ENCODE measurements at places on chromosomes 4 and X.
A peak's percentile ranks its signal among the peaks of the same experiment; 100 is the strongest.

DNA sequence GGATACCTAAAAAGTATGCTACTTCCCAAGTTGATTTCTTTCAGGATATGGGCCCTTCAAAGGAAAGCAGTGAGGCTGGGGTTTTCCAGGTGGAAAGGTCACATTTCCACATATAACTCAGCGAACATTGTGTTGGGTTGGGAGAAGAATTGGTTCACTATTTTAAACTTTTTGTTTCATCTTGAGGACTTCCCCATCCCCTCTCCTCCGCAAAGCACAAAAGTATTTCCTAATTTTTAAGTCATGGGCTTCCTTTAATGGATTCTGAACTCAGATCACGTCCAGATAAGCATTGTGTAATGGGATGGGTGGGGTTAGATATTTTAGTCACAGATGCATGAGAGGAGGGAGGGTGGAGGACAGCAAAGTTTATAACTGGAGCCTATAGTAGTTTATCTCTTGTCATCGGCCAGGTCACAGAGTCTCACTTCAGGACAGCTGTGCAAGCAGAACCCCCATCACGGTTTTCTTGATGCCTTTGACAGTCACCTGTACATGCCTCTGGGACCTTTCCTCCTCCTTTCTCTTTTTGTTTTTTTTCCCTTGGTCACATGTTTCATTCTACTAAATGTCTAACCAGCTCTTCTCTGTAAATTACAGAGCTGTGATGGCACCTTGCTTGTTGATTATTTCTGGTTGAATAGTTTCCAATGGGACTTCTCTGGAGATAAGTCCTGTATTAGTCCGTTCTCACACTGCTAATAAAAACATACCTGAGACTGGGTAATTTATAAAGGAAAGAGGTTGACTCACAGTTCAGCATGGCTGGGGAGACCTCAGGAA, 115.4 kb downstream of the PTTG2 start:
- DNase-seq: peak; percentile 67

GRCh38 chr4:159927781-159928180, 824.9 kb downstream of the RAPGEF2 start:
- no peak for DNase-seq

GRCh38 chrX:148540671-148541583, 40.5 kb downstream of the AFF2 start:
- DNase-seq: no peak

DNA sequence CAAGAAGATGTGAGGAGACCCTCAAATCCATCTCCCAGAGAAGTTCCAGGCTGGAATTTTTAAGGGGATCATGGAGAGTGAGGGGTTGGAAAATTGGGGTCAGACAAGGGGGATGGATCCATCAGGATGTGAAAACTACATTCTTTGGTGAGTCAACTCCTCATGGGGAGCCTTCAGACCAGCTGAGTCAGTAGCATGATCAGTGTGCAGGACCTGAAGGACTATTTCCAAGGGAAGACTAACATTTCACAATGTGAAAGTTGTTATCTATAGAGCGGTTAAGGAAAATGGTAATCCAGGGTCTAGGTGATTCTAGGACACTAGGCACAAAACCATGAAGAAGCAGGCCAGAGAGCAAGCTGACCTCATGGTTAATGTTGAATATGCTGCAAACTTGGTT, 38.6 kb upstream of the CEP135 start:
- DNase-seq: peak; percentile 37

DNA sequence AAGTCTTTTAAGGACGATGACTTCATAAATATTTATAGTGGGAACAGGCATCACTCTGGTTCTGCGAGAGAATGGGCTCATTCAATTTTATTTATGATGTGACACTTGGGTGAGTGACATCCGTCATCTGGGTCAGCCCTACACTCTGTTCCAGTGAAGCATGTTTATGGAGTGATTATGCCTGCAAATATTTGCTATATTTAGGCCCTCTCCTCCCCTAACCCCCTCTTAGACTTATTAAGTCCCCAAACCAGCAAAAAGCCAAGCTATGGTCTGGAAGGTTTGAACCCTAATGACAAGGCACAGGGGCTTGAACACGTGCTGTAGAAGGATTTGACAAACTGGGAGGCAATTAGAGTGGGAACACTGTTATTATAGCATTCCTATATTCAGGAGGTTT, 55.9 kb downstream of the C4orf51 start:
- DNase-seq: peak; percentile 20

GRCh38 chr4:116018831-116019230, 905.4 kb upstream of the NDST4 start:
- DNase-seq: no peak

DNA sequence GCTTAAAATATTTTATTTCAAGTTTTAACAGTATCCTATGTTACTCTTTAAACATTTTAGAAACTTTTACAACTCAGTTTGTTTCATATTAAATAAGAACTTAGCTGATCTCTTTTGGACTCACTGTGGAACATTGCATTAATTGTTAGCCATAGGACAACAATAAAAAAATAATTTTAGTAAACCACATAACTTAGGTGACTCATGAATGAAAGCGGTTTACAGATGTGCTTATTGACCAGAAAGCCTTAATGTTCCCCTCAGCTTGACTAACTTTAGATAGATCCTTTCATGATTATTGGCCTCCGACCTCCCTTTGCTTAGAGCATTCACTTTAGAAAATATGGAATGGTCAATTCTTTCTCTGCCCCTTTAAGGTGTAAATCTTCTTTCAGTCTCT, 783.5 kb upstream of the MAGEB2 start:
- peak; percentile 9 for DNase-seq

DNA sequence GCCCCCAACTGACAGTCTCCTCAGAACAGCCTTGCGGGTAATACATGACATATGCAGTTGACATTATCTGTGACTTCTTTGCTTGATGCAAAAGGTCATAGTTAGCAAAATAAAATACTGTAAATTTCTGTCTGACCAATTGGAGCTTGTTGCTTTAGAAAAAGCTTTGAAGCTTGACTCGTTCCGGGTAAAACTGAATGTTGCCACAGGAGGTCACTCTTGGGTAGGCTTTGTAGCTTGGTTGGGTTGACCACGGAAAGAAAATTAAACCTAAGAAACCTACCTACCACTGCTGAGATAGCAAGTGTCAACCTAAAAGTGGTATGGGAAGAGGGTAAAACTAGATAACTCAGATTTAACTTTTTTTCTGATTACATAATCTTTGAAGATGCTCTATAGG, 23.2 kb downstream of the PRPS2 start:
- peak; percentile 49 for DNase-seq

GRCh38 chr4:153976954-153977353, 188.1 kb upstream of the SFRP2 start:
- no peak for DNase-seq

- no peak for DNase-seq
Measured at GRCh38 chr4:114727461-114727860, 128.9 kb downstream of the UGT8 start.

- DNase-seq: no peak
Measured at GRCh38 chrX:19789376-19789775, 98.0 kb downstream of the SH3KBP1 start.

- DNase-seq: peak; percentile 34
Measured at GRCh38 chr4:82989575-82990429, 20.8 kb downstream of the LIN54 start.
